Stimulated activated CD4-positive, alpha-beta T cell treated with anti-CD3 and anti-CD28 coated beads, Interleukin-15, amount 100 ng/mL, for 1 hour (primary cell): ENCODE measurements at places on chromosomes 7 and 10.

GRCh38 chr10:70756700-70757360 lies 28.3 kb downstream of the TBATA start:
- DNase-seq, result no peak

GRCh38 chr7:79471283-79471682 lies 17.8 kb upstream of the MAGI2 start:
- no peak for DNase-seq

GRCh38 chr7:11667810-11668185 lies 164.2 kb downstream of the THSD7A start:
- no peak for DNase-seq

DNA sequence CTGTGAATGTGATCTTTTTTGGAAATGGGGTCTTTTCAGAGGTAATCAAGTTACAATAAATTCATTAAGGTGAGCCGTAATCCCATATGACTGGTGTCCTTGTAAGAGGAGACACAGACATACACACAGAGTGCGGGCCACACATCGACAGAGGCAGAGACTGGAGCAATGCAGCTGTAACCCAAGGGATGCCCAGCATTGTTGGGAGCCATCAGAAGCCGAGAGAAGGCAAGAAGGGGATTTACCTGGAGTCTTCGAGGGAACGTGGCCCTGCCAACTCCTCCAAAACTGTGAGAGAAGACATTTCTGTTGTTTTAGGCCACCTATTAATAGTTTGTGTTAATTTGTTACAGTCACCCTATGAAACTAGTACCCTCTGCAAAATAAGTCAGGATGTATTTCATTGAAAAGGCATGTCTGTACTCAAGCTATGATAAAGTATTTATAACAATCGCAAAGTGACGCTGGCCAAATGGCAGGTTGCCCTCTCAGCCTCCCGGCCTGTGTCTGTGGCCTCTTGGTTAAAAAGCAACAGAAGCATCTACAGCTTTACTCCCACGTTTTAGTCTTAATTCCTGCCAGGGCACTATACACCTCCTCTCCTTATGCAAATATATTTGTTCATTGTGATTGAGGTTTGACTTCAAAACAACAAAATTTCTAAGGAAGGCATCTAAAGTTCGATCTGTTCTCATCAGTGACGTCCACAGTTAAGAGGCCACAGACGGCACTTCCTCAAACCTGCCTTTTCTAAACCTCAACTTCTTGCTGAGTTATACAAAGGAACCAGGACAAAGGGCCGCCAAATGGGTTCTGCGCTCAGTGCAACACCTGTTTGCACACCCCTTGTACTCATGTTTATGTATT lies 46.8 kb downstream of the HIPK2 start:
- no peak for DNase-seq

GRCh38 chr7:157432957-157433576 lies 96.3 kb downstream of the DNAJB6 start:
- DNase-seq, result peak; percentile 47

DNA sequence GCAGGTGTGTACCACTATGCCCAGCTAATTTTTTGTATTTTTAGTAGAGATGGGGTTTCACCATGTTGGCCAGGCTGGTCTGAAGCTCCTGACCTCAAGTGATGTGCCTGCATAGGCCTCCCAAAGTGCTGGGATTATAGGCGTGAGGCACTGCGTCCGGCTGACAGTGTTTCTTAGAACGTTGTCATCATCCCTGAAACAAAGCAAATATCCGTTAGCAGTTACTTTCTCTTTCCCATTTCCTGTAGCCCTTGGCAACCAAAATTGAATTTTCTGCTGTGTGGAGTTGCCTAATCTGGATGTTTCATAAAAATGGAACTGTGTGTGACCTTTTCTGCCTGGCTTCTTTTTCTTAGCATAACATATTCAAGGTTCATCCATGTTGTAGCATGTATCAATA lies 22.4 kb downstream of the ZNF33A start:
- DNase-seq, result no peak

DNA sequence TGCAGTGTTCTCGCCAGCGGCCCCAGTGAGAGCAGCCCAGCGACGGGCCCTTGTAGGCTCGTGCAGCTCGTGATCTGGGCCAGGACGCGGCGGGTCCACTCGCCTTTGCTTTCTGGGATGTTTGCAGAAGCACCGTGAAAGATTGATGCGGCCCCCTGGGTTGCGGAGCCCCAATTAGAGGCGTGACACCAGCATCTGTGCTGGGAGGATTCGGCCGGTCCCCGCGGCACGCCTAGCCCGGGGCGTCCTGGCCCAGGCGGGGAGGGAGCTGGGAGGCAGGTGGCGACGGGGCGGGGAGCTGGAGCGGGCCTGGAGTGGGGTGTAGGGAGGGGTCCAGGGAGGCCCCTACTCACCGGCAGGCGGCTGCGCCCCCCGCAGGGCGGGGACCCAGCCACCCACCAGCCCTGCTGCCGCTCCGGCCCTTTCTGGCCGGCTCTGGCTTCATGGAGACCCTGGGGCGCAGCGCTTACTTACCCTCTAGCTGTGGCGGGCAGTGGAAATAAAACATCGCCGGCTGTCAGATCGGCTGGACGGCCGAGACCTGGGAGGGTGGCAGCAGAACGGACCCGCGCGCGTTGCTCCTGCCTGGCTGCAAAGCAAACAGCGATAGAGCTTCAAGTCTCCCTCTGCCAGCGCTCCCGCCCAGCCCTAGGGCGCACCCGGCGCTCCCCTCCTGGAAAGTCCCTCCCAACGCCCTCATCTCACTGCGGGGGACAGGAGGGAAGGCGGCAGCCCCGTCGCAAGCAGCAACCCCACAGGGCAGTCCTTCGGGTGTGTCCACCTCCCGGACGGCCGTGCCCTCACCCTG lies 752 bp downstream of the DRGX start:
- DNase-seq, result no peak

DNA sequence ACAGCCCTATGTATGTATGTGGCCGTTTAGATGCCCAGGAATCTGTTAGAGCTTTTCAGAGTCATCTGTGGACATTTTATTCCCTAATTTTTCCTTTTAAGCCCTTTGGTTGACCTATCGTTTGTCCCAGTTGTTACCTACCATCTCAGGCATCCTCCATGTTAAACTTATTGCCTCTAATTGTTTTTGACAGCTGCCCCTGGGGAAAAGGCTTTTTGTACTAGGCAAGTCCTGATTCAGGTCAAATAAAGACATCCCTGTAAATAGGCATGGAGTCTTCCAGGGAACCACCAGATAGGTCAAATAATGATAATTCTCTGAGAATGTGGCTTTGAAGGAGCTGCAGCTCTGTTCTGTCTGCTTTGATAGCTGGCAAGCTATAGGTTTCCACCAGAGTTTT lies 87.7 kb upstream of the CYP26C1 start:
- no peak for DNase-seq

DNA sequence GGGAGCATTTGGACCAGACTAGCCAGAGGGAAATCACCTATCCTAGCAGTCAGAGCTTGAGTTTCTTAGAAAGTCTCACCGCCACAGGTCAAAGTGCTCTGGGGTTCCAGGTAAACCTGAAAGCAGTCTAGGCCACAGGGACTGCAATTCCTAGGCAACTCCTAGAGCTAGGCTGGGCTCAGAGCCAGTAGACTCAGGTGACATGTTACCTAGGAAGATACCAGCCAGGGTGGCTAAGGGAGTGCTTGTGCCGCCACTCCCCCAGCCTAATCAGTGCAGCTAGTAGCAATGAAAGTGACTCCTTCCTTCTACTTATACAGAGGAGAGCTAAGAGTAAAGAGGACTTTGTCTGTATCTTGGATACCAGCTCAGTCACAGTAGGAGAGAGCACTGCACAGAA lies 348.7 kb upstream of the HPS1 start:
- DNase-seq, result no peak

- no peak for DNase-seq
Observed at GRCh38 chr7:75892634-75893272, 13.9 kb downstream of the RHBDD2 start.

- no peak for DNase-seq
Observed at GRCh38 chr10:86447432-86447831, 74.2 kb downstream of the WAPL start.

- DNase-seq, result no peak
Observed at GRCh38 chr10:76301950-76302349, 870.5 kb downstream of the LRMDA start.

GRCh38 chr10:48671914-48672595 lies 12.6 kb upstream of the WDFY4 start:
- no peak for DNase-seq

DNA sequence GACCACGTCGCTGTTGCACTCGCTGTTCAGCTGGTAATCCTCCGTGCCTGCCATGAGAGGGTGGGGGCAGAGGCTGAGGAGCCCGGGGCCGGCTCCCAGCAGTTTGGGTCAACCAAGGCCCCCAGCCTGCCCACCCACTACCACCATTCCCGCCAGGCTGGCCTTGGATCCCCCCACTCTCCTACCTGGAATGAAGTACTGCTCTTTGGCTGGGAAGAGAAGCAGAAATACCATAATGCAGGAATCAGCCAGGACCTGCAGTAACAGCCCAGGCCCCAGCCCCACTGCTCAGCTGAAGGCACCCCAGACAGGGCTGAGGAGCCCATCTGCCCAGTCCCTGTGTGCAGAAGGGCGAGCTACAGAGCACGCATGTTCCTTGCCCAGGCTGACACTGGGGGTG lies 138.0 kb downstream of the SLIT1 start:
- DNase-seq, result no peak

- DNase-seq, result no peak
Observed at GRCh38 chr10:114548662-114549061, 109.4 kb downstream of the ABLIM1 start.

DNA sequence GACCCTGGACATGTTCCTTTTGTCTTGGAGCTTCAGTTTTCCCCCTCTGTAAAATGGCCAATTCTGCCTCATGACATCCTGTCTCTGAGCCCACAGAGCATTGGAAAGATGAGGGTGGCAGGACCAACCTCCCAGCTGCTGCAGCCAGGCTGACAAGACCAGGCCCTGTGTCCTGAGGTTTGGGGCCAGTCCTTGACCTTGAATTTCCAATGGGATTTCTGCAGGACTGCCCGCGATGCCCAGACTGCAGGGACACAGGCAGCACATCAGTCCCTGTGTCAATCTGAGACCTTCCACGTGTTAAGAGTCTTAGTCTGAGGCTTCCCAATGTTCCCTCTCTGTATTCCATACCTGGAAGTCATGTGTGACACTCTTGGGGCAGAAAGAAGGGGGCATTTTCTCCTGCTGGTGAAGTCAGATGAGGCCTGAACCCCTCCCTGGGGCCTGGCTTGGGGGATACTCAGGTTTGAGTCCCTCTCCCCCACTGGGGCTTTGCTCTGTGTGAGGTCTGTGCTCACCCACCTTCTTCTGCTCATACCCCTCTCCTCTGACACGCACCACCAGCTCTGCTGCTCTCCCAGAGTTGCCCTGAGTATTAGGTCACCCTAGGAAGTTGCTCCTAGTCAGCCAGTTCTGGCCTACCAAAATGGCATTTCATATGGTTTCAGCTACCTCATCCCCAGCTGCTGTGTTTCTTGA lies 79.2 kb downstream of the ADCY1 start:
- no peak for DNase-seq
